ENCODE measurements at places on chromosomes 3 and 15. TPM values are rescaled to one million over a fixed set of nuclear protein-coding genes. Genes with fewer than 3 reads are reported as not detected.

The MUC13 gene
- not detected for polyA plus RNA-seq

The HGD gene
- polyA plus RNA-seq = not detected

DNA sequence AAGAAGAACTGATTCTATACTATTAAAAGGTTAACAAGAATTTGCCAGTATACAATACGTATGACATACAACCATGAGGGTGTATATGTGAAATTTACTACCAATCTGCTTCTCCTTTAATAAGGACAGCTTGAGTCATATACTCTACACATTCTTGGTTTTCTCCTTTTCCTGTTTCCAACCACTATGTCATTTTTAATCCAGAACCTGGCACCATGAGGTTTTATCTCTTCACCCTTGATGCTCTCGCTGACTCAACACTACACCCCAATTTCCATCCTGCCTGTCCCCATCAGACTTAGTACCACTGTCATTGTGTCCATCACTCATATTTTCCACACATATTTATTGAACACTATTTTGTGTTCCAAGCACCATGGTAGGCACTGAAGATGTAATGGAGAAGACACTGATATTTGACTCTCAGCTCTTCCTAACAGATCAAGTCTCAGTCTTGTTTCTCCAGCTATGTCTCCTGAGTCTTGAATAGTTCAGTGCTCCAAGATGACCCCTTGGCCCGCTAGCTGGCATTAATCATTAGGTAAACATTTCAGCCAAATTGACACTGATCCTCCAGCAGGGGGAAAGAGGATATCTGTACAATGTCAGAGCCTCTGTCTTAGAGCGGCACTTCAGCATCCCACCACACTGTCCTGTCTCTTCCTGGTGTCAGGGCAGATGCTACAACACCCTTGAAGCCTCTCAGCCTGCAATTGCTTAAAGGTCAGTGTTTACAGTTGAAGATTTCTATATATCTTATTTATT is 11.2 kb upstream of the COL8A1 start:
- no peak for DNase-seq

DNA sequence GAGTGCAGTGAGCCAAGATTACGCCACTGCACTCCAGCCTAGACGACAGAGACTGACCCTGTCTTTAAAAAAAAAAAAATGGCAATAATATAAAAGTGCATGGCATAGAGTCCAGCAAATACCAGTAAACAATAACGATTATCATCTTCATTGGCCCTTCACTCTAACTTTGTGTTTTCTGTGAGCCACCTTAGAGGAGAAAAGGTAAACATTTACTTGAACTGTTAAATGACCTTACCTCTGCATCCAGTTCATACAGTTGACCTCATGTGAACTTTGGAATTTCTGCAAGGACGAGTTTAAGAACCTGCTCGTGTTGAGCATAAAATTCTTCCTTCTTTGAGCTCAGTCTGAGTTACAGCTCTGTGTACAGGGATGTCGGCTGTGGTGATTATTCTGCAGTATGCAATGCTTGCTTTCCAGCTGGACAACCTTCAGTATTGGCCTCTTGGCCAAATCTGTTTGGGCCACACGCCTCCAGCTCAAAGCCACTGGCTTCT is 56.6 kb downstream of the RLBP1 start:
- no peak for DNase-seq

Data from brain (organoid and tissue), 16 donors.